ENCODE measurements at places on chromosomes 11 and 22.

DNA sequence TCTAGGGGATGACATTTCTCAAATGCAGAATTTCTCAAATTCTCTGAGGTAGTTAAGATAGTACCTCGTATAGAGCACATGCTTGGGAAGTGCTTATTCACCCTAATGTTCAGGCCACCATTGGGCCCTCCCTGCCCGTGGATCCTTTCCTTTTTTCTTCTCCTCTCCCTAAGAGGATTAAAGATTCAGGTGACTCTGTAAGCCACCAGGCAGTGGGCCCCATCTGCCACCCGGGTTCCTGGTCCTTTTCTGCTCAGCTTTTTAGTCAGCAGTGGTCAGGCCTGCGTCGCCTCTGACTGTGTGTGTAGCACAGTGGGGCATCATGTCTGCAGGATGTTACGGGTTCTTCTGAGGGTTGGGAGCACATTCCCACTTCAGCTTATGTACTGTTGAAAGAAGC lies 7.2 kb downstream of the CEP164 start:
- DNase-seq, result no peak

DNA sequence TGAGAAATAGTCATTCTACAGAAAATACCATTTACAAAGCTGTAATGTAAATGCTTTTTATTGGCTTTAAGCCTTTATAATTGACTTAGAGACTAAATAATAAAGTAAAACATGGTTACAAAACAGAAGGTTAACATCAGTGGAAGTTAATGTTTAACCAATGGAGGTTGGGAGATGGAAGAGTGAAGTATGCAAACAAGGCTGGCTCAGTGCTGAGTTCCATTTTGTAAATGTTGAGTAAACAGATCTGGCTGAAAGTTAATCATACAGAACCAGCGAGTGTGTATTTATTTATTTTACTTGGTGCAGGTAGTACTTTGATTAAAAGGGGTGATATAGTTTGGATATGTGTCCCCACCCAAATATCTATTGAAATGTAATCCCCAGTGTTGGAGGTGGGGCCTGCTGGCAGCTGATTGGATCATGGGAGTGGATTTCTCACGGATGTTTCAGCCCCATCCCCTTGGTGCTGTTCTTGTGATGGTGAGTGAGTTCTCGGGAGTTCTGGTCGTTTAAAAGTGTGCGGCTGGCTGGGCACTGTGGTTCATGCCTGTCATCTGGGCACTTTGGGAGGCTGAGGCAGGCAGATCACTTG lies 827.4 kb downstream of the OPCML start:
- no peak for DNase-seq

DNA sequence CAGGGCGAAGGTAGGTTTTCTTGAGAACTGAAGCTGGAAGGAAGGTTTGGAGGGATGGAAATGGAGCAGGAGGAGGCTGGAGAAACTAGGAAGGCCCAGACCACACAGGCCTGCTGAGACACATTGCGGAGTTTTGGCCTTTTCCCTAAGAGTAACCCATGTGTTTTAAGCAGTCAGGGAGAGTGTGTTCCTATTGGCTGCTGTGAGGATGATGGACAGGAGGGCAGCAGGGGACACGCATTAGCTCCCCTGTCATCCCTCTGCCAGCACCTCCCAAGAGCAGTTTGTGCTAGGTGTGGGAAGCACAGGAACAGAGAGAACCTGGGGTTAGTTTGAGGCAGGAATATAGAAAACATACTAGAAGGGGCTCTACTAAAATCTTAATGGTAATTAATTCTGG lies 842.1 kb downstream of the TBC1D22A start:
- DNase-seq, result no peak

DNA sequence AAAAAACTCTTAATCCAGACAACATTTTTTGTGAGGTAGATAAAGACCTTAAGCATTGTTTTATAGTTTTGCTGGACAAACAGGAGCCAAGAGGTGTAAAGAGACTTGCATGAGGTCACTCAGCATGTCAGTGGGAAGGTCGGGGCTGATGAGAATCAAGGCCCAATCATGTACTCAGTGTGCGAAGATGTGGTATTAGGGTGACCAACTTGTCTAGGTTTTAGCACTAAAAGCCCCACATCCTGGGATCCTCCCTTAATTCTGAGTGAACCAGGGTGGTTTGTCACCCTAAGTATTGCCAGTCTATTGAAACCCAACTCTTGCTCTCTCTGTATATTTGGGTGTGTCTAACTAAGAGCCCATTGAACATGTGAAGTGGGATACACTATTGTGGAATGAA lies 19.5 kb upstream of the SORL1-AS1 start:
- no peak for DNase-seq

GRCh38 chr11:101211407-101211975 lies 81.9 kb upstream of the PGR start:
- no peak for DNase-seq

- no peak for DNase-seq
These were observed 60.3 kb downstream of the AMBRA1 start for GRCh38 chr11:46533396-46534100.

GRCh38 chr11:2724104-2724503 lies 24.3 kb upstream of the KCNQ1OT1 start:
- DNase-seq, result no peak

All from HFFc6 (cell line).